NCI-H345 (cell line): ENCODE measurements at places on chromosomes 6 and 20.

- DNase-seq = no peak
Measured at GRCh38 chr6:31666337-31666965, 571 bp downstream of the CSNK2B start.

DNA sequence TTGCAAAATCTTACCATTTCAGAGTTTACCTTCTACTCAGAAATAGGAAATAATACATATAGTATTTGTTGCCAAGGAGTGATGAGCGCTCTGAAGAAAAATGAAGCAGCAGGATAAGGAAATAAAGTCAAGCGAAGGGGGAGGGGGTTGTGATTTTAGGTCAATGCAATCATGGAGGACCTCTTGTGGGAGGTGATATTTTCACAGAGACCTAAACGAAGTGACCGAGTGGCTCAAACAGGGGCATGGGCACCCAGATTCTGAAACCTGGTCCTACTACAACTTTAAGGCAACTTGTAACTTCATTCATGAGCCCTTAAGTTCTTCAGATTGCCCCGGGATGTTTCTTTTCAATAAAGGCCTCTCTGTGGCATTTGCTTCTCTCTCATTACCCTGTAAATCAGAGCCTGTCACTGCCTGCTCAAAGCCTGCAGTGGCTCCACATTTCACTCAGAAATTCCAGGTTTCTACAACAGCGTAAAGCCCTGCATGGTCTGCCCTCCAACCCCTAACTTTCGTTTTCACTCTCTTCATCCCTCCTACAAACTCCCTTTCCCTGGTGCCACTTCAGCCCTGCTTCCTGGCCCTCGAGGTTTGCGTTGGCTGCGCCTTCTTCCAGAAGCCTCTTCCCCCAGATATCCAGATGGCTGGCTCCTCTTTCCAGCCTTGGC is 162.7 kb downstream of the TBC1D7 start:
- DNase-seq = no peak

GRCh38 chr6:158170656-158171081 is 2.5 kb downstream of the GTF2H5 start:
- no peak for DNase-seq

GRCh38 chr6:38676236-38676973 is 26.5 kb downstream of the GLO1 start:
- DNase-seq = no peak

- DNase-seq = no peak
Measured at GRCh38 chr20:38665506-38666285, 58.6 kb upstream of the SLC32A1 start.

GRCh38 chr20:58447511-58448391 is 58.7 kb downstream of the VAPB start:
- DNase-seq = peak; percentile 32

DNA sequence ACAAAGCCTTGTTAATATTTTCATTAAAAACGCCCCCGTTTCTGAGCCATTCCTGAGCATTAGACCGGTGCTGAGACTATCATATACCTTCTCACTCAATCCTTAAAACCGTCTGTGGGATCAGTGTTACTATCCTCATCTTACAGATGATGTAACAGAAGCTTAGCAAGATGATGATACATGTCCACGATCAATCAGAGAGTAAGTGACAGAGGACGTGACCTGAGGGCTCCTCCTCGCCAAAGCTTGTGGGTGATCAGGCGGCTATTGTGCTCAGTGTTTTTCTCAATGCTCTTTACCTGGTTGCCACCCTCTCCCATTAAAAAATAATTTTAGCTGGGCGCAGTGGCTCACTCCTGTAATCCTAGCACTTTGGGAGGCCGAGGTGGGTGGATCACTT is 113.1 kb downstream of the MTHFD1L start:
- DNase-seq = no peak
